BE2C (cell line): ENCODE measurements at places on chromosomes 2 and 18.
A peak's percentile ranks its signal among the peaks of the same experiment; 100 is the strongest.

DNA sequence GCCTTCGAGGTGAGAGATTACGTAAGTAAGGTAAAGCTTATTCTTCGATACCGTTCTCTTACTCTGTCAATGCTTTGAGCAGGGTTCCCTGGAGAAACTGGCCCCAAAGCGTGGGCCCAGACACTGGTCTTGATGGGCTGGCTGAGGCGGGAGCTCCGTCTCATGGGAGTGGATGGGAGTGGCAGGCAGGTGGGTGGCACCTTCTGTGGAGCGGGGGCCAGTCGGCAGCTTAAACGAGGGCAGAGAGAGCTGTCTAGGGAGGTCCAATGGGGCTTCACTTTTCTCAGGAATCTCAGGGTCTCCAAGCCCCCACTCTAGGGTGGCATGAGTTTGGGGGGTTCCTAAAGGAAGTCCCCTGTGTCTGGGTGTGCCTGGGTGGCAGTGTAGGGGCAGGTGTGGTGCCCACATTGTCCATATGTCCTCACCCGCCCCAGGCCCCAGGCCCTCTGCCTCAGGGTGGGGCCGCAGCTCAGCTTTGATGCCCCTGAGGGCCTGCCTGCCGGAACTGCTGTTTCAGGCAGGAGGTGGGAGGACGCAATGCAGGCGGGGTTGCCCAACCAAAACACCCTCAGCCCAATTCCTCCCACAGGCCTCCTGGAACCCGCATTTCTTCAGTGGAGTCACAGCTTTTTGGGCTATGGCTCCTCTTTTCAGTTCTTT is 32.5 kb upstream of the FOSL2 start:
- DNase-seq = no peak

DNA sequence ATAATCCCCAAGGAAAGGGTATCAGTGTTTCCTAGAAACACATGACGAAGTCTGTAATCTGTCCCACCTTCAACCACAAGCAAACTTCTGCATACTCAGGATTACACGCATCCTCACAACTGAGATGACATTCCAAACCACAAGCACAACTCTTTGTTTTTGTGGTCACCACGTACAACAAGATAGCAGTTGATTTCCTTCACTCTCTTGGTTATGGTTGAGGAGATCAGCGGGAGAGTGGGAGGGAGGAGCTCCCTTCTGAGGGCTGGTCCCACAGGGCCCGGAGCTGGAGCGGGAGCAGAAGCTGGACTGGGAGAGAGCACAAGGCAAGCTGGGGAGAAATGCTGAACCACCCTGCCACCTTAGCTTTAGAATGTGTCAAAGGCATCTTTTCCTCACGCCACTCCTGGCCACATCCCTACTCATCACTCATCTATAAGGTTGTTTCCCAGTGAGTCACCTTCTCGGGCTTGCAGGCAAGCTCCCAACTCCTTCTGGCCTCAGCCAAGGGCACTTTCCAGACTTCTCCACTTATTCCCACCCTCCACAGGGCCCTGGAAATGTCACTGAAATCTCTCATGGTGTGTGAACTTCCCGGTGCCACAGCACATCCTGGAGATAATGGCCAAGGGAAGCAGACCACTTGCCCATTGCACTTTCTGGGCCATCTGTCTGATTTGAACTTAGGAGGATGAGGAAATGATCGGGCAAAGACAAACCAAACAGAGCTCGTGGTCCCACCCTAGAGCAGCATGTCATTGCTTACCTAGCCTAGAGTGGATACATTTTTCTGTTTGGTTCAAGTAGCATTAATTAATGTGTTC is 98.9 kb upstream of the LGALSL start:
- no peak for DNase-seq

GRCh38 chr2:206095536-206096332 is 9.8 kb upstream of the INO80D start:
- no peak for DNase-seq

DNA sequence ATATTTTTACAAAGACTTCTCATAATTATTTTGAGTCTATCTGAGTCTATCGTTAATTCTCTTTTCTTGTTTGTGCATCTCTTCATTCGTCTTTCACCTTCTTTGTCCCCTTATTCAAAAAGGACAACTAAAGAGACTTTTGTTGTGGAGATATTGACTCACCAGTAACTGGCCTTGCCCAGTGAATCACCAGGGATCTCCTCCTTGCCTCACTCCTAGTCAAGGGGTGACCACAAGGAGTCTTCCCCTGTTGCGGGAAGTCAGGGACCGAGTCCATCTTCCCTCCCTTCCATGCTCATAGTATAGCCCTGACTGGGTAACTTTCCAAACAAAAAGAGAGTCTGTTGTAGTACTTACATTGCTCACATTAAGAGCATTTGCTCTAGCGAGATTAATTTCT is 158.9 kb downstream of the NEB start:
- no peak for DNase-seq

DNA sequence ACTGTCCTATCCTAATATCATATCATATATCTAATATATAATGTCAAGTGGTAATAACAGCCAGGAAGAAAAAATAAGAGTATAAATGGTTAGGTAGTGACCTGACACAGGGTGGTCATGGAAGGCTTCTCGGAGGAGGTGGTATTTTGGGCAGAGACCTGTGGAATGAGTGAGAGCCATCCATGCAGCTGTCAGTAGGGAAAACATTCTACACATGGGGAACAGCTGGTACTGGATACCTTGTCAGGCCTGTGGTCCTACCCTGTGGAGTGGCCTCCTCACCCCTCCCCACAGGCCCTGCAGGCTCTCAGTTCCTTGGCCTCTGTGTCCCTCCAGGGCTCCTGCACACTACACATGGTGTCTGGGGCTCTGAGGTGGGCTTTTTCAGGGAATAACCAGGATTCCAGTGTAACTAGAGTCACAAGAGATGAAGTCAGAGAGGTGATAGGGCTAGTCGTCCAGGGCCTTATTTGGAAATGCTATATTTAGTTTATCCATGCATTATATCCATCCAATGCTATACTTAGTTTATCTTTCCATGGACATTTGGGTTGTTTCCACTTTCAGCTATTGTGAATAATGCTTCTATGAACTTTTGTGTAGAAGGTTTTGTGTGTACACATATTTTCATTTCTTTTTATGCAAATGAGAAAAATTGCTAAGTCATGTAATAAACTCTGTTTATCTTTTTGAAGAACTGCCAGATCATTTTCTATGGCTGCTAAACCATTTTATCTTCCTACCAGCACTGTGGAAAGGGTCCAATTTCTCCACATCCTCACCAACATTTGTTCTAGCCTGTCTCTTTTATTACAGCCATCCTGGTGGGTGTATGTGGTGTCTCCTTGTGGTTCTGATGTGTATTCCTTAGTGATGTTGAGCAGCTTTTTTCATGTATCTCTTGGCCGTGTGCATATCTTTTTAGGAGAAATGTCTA is 75.6 kb downstream of the TPGS2 start:
- no peak for DNase-seq

GRCh38 chr2:26978061-26978596 is 7.7 kb downstream of the MAPRE3 start:
- peak; percentile 81 for DNase-seq

GRCh38 chr2:236691799-236692167 is 122.2 kb downstream of the ACKR3 start:
- no peak for DNase-seq

GRCh38 chr2:215540658-215541057 is 104.8 kb upstream of the FN1 start:
- DNase-seq = no peak

DNA sequence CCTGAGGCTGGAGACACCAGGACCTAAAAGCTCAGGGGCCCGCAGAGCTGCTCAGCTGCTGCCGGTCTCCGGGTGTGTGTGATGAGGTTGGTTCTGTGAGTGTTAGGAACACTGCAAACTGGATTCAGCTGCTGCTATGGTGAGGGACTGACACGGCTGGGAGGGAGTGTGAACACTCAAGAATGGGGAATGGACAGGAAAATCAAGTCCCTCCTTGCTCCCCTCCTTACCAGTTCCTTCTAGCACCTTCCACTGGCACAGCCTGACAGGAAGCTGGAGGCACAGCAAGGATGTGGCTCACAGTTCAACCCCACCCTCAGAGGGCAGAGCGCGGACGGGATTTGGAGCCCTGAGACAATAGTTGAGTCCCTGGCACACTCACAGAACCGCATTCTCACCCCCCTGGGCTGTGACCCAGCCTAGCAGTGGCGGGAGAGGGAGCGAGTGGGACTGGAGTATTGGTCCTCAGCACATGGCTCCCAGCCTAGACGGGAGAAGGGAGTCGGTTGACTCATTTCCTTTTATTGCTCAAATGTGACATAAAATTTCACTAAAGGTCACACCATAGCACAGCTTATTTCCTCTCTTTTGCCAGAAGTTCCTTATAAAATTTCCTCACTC is 42.5 kb downstream of the LRRC30 start:
- DNase-seq = no peak

DNA sequence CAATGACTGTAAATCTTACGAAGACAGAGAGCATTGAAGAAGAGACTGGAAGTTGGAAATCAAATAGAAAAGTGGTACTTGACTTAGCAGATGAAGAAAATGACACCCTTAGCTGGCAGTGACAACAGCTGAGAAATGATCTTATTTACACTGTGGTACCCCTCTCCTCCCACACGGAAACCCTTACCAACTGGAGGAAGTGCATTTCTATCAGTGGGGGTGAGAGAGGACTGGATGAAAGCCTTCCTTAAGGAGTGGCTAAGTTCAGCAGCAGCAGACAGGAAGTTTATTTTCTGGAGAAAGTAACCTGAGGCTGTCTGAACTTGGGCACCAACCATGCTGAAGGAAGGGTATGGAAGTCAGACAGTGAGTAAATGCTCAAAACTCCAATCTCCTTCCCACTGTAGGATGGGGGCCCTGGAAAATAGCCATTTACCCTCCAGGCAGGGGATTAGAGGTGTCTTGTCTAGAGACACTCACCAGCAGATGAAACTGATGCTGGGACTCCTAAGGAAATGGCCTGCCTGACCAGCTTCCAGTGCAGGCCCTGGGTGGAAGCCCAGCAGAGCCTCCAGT is 160.2 kb upstream of the NCK2 start:
- no peak for DNase-seq

DNA sequence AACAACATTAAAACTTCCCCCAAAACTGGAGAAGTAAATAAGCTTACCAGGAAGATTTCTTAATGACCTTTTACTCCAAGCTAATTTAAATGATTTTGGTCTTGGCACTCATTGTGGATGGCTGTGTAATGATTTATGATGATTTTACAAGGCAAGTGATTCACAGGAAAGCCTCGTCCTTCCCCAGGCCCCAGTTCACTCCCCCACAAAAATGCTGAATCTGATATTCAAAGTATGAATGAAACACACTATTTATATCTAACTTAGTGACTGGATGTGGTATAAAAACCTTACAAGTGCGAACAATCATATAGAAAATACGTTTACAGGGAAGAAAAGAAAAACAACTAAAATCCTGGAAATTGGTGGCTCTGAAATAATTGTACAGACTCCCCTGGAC is 49.8 kb downstream of the ZNF516 start:
- DNase-seq = no peak

GRCh38 chr2:220455351-220455990 is 828.0 kb downstream of the SLC4A3 start:
- DNase-seq = no peak

GRCh38 chr2:101860157-101860556 is 131.6 kb upstream of the IL1R2 start:
- no peak for DNase-seq

DNA sequence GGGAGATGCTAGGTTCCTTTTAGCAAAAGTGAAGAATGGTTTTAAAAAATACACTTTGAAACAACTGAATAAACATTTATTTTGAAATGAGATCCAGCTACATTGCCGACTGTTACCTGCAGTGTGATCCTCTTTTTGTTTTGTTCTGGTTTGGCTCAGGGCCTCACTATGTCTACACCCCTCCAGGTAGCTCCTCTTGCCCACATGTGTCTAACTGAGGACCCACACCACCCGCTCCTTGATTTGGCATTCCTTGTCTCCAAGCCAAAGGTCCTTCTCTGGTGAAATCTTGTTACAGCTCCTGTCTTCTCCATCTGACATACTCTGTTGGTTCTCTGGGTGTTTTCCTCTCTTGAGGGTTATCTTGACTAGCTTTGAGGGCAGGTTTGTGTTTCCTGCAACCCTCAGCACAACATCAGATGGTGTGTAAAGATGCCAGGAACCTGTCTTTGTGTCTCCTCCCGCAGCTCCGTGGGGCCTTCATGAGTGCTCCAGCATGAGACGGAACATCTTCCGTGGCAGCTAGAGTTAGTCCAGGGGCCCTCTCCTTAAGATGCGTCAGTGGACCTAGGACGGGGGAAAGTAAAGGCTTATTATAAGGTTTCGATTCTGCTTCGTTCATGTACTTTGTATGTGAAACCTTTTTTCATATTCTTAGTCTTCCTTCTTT is 32.1 kb downstream of the MAP4K4 start:
- DNase-seq = no peak

GRCh38 chr2:216350214-216350791 is 22.0 kb downstream of the MARCHF4 start:
- no peak for DNase-seq

- DNase-seq = no peak
These were observed 322.6 kb downstream of the AFF3 start for GRCh38 chr2:99819766-99820165.

- DNase-seq = peak; percentile 17
These were observed 1.7 kb upstream of the ZNF532 start for GRCh38 chr18:58862851-58863538.

- DNase-seq = no peak
These were observed 101.2 kb upstream of the ALK start for GRCh38 chr2:30022444-30023071.

- DNase-seq = no peak
These were observed 575.1 kb upstream of the CDH7 start for GRCh38 chr18:65175681-65176080.

GRCh38 chr18:59730896-59731295 is 33.7 kb upstream of the CCBE1 start:
- DNase-seq = no peak

- DNase-seq = no peak
These were observed 73.0 kb upstream of the ZNF397 start for GRCh38 chr18:35167857-35168256.

- DNase-seq = no peak
These were observed 43.7 kb upstream of the DARS1 start for GRCh38 chr2:136029149-136029548.

- no peak for DNase-seq
These were observed 94.3 kb downstream of the ASAP2 start for GRCh38 chr2:9300829-9301453.

DNA sequence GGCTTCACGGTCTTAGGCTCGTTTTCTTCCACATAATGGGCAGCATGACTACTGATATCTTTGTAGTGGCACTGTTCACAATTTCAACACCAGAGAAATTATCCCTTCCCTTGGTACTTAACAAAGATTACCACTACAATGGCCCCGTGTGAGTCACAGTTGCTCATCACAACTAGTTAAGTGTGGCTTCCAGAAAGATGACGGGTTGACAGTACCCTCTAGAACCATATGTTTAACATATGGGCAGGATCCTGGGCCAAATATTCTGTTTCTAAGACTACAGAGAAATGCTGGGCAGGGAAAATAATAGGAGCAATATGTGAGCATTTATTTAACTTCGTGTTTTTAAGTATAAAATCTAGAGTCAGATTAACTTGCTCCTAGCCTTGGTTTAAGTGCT is 780.1 kb upstream of the LINC00305 start:
- no peak for DNase-seq

DNA sequence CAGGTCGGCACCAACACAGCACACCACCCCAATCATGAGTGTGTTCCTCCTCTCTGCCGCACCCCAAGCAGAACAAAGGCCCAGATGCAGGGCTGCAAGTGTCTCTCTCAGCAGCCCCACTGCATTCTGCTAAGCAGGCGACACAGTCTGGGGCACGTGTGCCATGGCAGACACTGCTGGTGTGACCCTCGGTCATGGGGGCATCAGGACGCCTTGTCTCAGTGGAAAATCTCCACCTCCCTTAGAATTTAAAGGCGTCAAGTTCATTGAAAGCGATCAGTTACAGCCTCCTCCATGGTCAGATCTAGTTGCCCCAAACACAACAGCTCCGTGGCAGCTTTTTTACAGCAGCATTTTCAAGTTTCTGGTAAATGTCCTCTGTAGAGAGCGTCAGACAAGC is 57.2 kb downstream of the ADNP2 start:
- DNase-seq = no peak
